ENCODE measurements at places on chromosomes 1 and 21.

GRCh38 chr1:24713176-24713575 lies 32.1 kb upstream of the CLIC4 start:
- DNase-seq, result no peak

GRCh38 chr21:45873866-45874265 lies 107.7 kb upstream of the COL6A1 start:
- DNase-seq, result no peak

DNA sequence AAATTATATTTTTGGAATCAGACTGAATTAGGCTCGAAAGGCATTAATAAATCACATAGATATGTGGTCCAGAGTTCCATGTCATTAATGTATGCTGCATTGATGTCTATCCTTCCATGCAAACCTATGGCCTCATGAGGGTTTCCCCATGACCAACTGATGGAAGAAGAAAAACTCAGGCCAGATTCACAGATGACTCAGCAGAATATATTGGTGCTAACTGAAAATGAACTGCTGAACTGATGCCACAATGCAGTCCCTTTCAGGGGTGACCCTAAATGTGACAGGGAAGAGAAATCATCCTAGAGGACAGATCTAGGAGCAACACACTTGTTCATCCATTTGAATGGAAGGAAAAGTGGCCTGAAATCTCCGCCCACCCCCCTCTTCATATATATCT lies 110.5 kb upstream of the KCND3 start:
- no peak for DNase-seq

DNA sequence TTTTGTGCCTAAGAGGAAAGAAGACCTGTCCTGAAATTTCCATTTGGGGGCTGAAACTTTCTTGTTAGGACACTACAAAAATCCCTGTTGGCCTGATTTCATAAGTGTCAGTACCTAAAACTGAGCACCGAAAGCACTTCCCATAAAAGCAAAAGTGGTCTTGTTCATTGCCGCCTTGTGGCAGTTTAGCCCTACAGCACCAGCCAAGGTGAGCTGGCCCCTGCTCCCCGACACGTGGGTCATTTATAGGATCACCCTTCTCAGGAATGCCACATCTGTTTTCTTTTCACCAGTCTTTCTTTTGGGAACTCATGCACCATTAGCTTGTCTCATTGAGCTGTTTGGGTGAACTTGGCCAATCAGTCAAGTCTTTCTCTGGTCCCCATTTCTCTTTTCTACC lies 155.8 kb upstream of the KAZN start:
- no peak for DNase-seq

DNA sequence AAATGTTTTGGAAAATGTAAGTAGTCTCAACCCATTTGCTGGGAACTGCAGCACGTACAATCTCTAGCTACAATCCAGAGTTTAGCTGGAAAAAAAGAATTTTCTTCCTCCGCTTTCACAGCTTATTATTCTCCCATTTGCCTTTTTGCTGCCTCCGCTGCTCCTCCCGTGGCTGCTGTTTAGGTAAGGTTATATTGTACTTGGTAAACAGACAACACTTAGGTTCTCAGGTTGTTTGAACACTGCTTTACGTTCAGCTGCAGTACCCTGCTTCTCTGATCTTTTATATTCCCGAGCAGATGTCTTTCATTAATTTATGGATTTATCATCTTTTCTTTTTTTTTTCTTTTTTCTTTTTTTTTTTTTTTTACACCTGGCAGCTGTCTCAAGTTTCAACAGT lies 14.3 kb downstream of the PROX1 start:
- DNase-seq, result no peak

DNA sequence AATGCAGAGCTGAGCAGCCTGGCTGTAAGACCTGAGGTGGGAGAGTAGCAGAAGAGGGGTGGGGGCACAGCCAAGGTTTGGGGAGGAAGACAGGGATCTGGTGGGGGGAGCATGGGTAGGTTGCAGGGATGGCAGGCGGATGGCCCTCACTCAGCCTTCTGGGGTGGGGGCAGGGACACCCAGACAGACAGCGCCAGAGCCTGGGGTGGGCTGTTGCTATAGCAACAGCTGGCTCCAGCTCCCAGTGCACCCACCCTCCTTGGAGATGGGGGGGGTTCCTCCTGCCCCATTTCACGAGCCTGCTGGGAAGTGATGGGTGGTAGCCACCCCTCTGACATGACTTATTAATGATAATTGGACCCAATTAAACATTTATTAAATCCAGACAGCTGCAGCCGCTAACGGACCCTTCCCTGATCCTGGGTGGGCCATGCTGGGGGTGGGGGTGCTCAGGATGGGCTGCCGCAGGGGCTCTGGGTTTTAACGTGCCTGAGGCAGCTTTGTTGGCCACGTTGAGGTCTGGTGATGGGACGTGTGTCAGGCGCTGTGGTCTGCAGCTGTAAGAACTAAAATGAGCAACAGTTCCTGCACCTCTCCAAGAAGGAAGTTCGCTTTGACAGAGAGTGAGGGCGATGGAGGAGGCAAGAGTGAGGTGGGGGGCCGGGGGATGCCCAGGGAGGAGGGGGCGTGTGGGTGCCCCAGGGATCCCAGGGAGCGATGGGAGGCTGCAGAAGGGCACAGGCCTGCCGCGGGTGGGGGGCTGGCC lies 19.4 kb downstream of the AGRN start:
- DNase-seq, result no peak

GRCh38 chr1:14820295-14821085 lies 222.0 kb downstream of the KAZN start:
- DNase-seq, result no peak

- no peak for DNase-seq
Measured at GRCh38 chr1:109931911-109932636, 21.4 kb downstream of the CSF1 start.

- no peak for DNase-seq
Measured at GRCh38 chr1:80154176-80154575, 1147.6 kb upstream of the ADGRL4 start.

- no peak for DNase-seq
Measured at GRCh38 chr1:152141971-152142584, 16.9 kb downstream of the RPTN start.
